ENCODE measurements at places on chromosomes 5 and 9.
A peak's percentile ranks its signal among the peaks of the same experiment; 100 is the strongest.

DNA sequence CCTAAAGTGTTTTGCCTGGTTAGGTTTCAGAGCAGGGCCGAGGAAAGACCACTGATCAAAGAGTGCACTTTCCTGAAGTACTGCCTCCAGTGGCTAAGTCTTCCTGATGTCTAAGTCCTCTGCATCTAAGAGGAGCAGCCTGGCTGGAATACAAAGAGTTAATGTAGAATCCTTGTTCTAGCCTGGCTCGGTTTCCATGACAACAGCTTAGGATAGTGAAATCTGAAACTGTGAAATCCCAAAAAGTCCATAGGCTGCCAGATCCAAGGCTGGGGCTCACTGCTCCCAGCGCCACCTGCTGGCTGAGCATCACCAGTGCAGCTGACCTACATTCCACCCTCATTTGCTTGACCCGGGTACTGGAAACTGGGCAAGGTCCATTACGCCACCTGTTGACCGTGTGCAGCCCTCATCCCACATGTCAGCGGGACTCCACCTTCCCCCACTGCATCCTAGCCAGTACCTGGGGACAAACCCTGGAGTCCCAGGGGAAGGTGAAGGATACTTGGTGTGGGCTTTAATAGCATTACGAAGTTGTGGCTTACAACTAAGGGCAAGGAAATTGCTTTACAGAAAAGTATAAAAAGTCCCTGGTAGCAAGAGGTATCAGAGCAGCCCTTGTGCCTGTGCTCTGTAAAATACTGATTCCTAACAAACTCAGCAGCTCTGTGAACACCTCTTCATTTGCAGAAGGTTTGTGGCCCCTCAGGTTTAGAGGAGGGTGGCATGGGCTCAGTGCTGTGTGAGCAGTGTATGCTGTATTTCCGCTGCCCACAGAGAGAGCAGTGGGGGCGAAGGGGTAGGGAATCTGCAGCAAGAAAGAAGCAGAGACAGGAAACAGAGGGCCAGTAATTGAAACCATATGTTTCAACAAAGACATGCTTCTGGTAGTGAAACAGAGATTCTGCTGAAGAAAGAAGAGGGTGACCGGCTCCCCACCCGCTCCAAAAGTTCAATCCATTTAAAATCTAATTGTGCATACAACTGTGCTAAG is 36.0 kb downstream of the PCDHGC5 start:
- DNase-seq, result peak; percentile 88

- no peak for DNase-seq
Observed at GRCh38 chr5:39750661-39751060, 325.9 kb upstream of the DAB2 start.

- DNase-seq, result no peak
Observed at GRCh38 chr9:125088752-125089151, 54.6 kb downstream of the SCAI start.

DNA sequence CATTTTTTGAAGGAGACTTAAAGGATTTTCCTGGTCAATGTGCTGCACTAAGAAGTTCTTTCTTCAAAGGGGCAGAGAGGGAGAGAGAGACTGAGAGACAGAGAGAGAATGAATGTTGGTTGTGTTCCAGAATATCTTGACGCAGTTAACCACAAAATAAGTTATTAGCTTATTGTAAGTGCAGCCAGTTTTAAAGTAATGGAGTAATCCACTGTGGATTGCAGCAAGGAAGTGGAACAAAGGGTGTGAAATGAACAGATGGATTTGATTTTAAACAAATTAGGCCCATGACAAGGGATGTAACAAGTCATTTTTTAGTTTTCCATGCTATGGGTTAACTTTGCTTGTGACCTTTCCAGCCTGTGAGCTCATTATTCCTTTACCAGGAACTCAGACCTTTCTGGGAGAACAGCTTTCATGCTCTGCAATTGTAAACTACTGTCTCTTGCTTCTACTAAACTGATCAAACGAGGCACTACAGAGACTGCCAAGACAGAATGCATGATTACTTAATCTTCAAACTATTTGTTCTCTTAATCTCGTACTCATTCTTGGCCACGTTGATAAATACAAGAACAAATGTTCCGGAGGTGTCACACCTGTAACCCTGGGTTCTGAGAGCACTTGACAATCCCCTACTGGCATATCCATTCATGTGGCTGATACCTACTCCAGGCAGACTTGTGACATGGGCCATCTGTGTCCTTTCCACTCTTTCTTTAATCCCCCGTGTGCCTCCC is 131.1 kb downstream of the TLE1 start:
- DNase-seq, result no peak

- DNase-seq, result no peak
Observed at GRCh38 chr5:7395947-7396712, at the start of gene ADCY2. Gene ADCY2, plus strand, starts transcription at chr5:7396138. Its CDS starts 159 bp downstream, at chr5:7396297.

- no peak for DNase-seq
Observed at GRCh38 chr5:10648806-10649665, 85.2 kb downstream of the ANKRD33B start.

DNA sequence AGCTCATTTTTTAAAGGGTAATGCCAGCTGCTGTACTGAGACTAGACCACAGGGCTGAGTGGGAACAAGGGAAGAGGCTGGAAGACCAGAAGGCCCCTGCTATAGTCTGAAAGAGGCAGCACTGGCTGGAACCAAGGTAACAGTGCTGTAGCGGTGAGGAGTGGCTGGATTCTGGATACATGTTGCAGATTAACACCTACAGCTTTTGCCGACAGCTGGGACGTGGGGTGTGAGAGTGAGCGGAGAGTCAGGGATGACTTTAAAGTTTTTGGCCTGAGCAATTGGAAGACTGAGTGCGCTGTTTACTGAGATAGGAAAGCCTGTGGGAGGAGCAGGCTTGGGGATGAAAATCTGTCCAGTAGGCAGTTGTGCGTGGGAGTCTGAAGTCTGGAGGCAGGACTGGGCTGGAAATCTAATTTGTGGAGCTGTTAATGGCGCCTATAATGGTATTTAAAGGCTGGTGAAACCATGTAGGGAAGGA is 26.5 kb downstream of the AQP7 start:
- DNase-seq, result no peak

- DNase-seq, result no peak
Observed at GRCh38 chr5:171478946-171479775, 59.7 kb downstream of the FGF18 start.

GRCh38 chr5:14545308-14545707 is 36.3 kb upstream of the OTULINL start:
- DNase-seq, result no peak

GRCh38 chr5:6673031-6673430 is 39.8 kb downstream of the SRD5A1 start:
- DNase-seq, result no peak

Measured in HCT116 (cell line).